ENCODE measurements at places on chromosomes 7 and 10. TPM values are rescaled to one million over a fixed set of nuclear protein-coding genes. Genes with fewer than 3 reads are reported as not detected.

SVIL gene
- polyA plus RNA-seq = 42.2 TPM

DNA sequence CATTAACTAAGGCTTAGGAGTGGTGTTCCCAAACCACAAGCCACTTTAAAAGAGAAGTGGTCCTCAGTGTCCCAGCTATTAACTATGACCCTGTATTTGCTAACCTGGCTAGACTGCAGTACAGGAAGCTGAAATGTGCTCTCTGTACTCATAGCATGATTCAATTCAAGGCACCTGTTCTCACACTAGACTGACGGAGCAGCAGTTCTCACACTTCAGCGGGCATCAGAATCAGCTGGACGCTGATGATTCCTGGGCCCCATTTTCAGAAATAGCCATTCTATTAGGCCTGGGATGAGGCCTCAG, 24.5 kb upstream of the MSRB2 start:
- DNase-seq = no peak

PNLIPRP2 gene
- 11.9 TPM for polyA plus RNA-seq

CASP7 gene
- 31.3 TPM for polyA plus RNA-seq

- DNase-seq = peak; percentile 90
Observed at GRCh38 chr10:44325157-44325556, 59.7 kb downstream of the CXCL12 start.

DNA sequence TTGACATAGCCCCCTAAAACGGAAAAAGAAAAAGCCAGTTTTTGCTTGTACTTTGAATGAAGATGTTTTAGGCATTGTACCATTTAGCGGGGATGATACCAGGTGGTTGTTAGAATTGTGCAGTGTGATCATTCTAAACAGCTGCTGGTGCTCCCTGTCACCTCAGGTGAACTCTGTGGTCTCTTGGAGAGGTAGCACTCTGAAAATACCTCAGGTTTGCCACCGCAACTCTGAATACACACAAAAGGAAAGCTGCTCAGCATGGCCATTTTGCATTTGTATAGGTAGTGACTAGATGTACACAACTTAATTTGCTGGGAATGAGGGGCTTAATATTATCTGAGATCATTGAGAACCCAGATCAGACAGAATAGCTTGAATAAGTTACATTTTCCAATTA, 52.6 kb downstream of the PLEKHA8 start:
- no peak for DNase-seq

DNA sequence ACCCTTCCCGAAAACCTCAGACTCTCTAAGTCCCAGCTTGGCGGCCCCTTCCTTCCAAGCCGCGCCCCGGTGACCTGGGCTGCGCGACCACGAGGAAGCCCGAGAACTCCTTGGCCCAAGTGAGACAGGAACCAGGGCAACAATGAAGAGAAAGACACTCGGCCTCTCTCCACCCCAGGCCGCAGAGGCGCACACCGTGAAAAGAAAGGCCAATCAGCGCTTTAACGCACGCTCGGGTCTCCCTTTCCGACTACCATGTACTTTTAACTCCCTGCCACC, 166.4 kb upstream of the PPP1R3A start:
- DNase-seq = no peak

- DNase-seq = no peak
Observed at GRCh38 chr10:70905071-70906021, 17.0 kb upstream of the PCBD1 start.

GRCh38 chr10:77176232-77176631, 461.4 kb downstream of the KCNMA1 start:
- no peak for DNase-seq

Measured in large intestine (tissue), 12 donors.